Activated CD4-positive, alpha-beta T cell treated with anti-CD3 and anti-CD28 coated beads, Interleukin-2, amount 10 ng/mL, durations not matched to agents 7 days and 5 days (primary cell): ENCODE measurements at places on chromosomes 6 and 20.

- peak; percentile 55 for DNase-seq
Observed at GRCh38 chr6:56851541-56852259, 103.2 kb upstream of the BEND6 start.

- no peak for DNase-seq
Observed at GRCh38 chr6:74087899-74088298, 391.9 kb downstream of the CD109 start.

DNA sequence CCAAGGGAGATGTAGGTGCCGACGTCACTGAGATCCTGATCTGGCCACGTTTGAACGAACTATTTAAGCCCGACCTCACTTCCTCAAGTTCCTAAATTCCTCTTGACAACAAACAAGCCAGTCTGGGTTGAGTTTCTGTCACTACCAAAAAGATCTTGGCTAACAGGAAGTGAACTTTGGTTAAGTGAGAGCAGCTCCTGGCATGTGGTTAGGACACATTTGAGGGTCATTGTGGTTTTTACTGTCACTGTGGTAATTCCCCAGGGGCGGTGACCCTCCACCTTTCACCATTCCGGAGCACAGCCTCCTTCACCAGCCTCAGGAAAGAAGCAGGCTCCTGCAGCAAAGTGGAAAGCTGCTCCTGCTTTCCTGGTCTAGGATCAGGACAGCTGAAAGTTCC, 43.1 kb upstream of the ZNF831 start:
- peak; percentile 45 for DNase-seq

DNA sequence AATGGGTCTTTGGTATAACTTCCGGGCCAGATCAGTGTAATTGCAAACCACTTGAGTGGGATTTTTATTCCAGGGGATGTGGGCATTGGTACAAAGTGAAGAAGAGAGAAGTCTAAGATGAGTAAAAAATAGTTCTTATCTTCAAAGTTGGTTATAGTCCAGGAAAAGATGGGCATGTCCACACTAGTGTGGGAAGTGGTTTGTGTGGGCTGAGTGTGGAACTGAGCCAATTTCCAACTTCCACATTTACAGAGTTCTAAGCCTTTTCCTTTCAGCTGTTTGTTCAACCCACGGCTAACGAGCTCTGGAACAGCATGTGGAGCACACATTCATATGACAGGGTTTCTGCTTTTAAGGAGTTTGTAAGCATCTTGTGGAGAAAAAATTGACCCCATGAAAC, 72.3 kb upstream of the IFNGR1 start:
- DNase-seq, result no peak

GRCh38 chr6:7087491-7087979, 20.2 kb upstream of the RREB1 start:
- peak; percentile 52 for DNase-seq

- DNase-seq, result no peak
Observed at GRCh38 chr20:63831993-63832686, 1.1 kb upstream of the ZBTB46 start.

DNA sequence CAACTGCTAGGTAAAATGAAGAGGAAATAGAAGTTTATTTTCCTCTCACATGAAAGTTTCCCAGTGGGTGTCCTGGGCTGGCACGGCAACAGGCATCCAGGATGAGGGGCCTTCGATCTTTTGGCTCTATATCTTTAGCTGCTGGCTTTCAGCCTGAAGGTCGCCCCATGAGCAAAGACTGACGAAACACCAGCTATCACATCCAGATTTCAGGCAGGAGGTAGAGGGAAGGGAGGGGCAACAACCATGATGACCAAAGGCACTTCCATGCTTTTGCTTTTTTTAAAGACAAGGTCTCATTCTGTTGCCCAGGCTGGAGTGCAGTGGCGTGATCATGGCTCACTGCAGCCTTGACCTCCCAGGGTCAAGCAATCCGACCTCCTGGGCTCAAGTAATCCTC, 387.9 kb downstream of the RNGTT start:
- no peak for DNase-seq
